ENCODE measurements at places on chromosomes 5 and 9.

GRCh38 chr5:119427060-119427459 lies 25.2 kb upstream of the HSD17B4 start:
- no peak for DNase-seq

DNA sequence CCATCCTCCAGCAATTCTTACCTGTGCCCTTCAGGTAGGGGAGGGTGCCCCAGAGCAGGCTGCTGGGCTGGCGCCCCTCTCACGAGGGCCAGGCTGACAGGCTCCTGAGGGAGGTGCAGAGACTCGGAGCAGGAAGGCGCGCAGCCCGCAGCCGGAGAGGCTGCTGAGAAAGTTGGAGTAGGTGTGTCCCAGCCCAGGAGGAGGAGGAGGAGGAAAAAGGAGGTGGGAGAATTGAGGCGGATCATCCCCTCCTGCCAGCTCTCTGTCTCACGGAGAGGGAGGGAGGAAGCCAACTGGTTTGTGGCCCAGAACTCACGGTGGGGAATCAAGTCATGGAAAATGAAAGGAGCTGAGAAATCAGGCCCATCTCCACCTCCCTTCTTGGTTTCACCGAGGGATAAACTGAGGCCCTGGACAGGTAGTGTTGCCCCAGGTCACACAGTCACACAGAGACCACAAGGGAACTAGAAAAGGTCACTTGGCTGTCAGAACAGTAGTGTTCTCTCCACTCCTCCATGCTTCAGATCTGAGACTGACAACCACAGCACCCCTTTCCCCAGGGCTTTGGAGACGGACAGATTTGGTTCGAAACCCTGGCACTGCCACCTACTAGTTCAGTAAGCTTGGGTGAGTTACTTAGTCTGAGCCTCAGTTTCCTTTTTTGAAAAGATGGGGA lies at the start of gene FAT2:
TSS of gene FAT2 (minus strand) at position 188 of the 676 bp plus-strand sequence. CDS start 22,400 bp downstream, outside the sequence.
- DNase-seq = no peak

DNA sequence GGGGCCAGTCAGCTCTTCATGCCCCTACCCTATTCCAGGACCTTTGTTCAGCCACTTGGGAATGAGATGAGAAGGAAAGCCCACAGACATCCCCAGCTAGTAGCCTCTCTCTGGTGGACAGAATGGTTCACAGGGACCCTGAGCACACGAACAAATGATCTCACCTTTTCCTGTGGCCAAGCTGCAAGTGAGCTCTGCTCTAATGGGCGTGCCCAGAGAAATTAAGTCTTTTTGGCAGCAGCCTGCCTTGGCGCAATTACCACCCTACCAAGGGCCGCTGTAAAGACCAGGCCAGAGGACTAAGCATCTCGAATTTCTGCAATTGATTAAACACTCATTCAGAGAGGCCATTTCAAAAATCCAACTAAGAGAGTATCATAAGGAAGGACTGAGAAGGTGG lies 56.0 kb downstream of the WHRN start:
- no peak for DNase-seq

DNA sequence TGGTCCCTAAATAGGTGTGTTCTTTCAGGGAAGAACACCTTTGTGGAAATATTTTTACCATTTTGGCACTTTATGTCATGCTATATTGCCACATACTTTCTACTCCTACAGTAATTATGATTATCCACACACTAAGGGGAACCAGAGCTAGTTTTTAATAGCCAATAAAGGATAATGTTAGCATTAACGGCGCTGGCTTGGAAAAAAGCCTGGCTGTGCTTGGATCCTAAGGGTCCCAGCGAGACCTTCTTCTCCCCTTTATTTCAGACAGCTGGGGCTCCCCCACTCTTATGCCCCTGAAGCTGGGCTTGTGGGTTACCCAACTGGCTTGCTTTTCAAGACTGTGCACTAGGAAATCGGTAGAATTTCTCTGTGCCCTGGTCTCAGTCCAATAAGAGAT lies 158.5 kb upstream of the NFIL3 start:
- DNase-seq = no peak

GRCh38 chr5:67156976-67157583 lies 39.5 kb downstream of the CD180 start:
- DNase-seq = no peak

- no peak for DNase-seq
Measured at GRCh38 chr5:38913714-38914113, 67.9 kb downstream of the OSMR start.

DNA sequence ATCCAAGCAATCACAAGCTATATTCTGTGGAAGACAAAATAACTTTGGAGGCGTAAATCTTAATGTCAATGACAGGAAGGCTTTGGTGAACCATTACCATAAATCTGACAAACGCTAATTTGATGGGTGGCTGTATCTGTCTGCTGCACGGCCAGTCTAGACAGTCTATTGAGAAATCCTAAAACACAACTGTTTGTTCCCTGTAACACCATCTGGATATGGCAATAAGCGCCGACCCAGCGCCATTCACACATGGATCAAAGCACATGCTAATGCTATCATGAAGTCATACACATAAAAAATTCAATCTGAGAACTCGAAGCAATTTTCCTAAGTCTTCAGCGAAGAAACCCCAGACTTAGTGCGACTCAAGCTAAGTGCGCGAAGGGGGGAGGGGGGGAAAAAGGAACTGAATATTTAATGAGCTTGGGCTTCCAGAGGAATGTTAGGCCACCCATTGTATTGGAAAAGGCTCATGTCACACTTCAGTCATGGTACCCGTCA lies 95.1 kb downstream of the ARL15 start:
- no peak for DNase-seq

GRCh38 chr5:72605632-72606031 lies 98.4 kb upstream of the ZNF366 start:
- no peak for DNase-seq

DNA sequence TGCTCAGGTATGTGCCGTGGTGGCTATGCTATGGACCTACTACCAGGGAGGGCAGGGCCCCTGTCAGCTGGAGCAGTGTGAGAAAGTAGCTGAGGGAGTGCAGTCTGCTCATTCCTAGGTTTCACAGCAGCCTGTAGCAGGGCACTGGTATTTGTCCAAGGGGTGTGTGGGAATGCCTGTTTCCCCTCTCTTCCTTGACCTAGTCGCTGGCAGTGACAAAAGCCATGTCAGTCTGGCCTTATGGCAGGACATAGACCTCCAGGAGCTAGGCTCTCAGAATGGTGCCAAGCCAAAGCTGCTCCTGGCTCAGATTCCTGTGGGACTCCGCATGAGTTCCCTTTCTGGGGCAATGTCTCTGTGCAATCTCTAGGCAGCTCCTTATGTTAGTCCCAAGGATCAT lies 253.9 kb upstream of the TYRP1 start:
- no peak for DNase-seq

GRCh38 chr5:178234750-178235587 lies 2.4 kb upstream of the PHYKPL start:
- peak; percentile 56 for DNase-seq

GRCh38 chr9:136750526-136750925 lies 2.2 kb upstream of the LCN6 start:
- no peak for DNase-seq

DNA sequence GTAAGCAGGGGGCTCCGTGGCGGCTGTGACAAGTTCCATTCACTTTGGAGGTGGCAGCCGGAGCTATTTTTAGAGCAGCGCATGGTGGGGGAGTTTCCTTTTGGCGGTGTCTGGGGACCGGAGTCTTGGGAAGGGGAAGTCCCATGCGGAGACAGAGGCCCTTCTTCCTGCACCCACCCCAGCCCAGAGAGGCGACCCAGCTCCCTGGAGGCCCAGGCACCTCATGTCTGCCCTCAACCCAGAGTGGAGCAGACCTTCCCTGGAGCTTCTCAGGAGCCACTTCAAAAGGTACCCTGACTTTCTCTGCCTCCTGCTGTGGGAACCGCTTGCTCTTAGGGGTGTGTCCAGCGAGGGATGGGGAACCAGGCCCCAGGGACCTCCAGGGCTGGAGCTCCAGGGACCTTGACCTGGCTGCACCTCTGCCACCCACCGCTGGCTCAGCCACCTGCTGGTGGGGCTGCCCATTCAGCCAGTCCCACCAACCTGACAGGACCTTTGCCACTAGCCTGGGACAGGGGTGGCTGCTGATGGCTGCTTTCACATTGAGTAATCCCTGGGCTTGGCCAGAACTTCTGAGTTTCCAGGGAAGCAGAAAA lies 34.1 kb downstream of the NEK6 start:
- peak; percentile 13 for DNase-seq

DNA sequence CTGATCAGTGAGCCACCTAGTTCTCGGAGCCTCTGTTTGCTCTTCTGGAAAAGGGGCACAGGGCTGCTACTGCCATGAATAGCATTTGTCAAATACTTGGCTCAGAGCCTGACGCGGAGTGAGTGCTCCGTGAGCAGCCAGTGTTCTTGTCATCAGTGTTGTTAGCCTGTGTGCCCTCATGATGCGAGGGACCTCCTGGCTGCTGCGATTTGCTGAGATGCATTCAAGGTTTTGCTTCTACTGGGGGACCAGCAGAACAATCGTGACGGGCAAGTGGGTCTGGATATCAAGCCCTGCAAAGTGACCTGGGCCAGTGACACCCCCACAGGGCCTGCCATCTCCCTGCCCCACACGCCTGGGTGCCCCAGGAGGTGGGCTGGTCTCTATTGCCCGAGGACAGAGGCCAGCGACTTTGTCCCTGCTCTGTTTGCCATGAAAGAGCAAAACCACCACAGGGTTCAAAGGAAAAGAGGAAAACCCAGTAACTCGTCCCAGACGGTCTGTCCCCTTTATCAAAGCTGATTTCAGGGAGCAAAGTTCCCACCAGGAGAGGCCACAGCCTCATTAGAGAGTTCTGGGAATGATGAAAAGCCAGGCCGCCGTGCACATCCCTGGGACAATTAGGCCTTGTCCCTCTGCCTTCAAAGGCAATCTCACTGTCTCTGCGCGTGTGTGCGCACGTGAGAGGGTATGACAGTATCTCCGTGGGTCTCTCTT lies 86.5 kb upstream of the LMX1B start:
- DNase-seq = no peak

DNA sequence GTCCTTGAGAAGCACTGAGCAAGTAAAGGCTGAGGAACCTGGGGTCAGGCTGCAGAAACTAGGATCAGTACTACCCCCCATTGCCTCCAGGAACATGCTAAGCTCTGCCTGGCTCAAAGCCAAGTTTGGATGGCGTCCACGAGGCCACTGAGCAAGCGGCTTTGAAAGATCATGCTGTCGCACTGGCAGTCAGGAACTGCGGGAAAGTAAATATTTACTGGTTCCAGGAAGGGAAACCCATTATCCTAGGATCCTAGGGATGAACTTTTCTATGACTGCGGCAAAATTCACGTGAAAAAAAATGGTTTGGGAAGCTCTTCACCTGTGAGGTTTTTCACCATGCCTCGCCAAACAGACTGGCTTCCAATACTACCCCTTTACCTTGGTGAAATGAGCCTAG lies 75.3 kb upstream of the PJA2 start:
- DNase-seq = no peak

DNA sequence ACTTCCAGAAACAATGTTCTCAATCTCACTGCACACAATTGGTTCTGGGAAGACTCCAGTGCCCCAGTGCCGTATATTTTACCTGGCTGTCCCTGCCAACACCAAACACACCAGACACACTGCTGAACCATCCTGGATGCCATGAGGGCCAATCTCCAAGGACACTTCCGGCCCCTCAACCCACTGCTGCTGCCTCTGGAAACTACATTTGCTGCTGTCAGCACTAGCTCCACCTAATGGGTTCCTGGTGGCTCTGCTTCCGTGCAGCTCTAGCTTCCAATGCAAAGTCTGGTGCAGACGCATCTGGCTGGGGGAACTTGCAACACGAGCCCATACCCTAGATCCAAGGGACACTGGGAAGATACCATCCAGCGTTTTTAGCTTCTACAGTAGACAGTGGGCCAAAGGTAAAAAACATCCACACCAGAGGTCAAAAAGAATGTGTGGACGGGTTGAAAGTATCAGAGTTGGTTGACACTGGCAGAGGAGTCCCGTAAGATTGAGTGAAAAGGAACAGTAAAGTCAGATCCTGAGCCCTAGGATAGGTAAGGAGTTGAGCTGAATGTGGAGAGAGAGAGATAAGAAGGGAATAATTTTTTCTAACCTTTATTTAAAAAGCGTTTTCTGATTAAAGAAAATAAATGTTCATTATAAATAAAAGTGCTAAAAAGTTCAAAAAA lies 99.7 kb upstream of the KIF2A start:
- no peak for DNase-seq

Measured in stimulated activated CD8-positive, alpha-beta memory T cell treated with anti-CD3 and anti-CD28 coated beads, Interleukin-15, amount 100 ng/mL, for 24 hours (primary cell).